ENCODE measurements at places on chromosomes 6 and 20.

GRCh38 chr6:13573669-13574110, 711 bp upstream of the SIRT5 start:
- peak; percentile 25 for DNase-seq

- DNase-seq: no peak
Observed at GRCh38 chr20:40848526-40848925, 159.5 kb upstream of the MAFB start.

GRCh38 chr6:132070356-132070755, 119.2 kb upstream of the CCN2 start:
- no peak for DNase-seq

GRCh38 chr6:72081871-72082270, 195.5 kb downstream of the RIMS1 start:
- DNase-seq: no peak

- DNase-seq: no peak
Observed at GRCh38 chr6:144921206-144921975, 636.3 kb downstream of the UTRN start.

DNA sequence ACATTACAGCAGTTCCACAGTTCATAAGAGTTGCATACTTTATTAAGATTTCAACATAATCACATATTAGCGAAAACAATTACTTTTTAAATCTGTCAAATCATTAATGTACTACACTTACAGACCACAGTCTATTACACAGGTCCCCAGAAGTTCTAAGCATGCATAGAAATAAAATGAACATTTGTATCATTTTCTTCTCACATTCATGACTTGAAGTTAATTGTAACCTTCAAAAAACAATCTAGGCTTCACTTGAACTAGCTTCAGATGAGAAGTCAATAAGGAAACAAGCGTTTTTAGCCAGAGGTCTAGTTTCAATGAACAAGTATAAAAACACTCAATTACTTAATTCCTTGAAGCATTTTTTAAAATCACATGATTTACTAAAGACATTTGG, 238.3 kb downstream of the HACE1 start:
- no peak for DNase-seq

- DNase-seq: no peak
Observed at GRCh38 chr6:128914051-128914450, 31.1 kb downstream of the LAMA2 start.

- no peak for DNase-seq
Observed at GRCh38 chr6:71082033-71082650, 125.3 kb upstream of the B3GAT2 start.

DNA sequence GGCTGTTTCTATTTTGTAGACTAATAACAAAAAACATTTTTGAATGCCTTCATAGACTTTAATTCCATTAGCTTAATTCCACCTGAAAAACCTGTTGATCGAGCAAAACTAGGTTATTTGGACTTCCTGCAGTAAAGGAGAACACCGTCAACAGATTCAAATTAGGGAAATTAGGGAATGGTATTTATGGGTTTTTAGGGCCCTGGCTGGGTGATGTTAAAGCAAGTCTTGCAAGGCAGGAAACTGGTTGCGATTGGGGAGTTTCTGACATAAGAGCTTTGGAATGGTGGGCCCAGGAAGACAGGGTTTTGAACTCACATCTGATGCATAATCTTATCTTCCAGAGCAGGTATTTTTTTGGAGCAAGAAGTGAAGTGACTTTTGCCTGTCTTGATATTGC, 40.1 kb upstream of the TFAP2C start:
- no peak for DNase-seq

GRCh38 chr20:58160451-58161061, 67.9 kb downstream of the ANKRD60 start:
- no peak for DNase-seq

GRCh38 chr6:116022841-116023445, 37.7 kb downstream of the FRK start:
- no peak for DNase-seq
